ENCODE measurements at places on chromosomes 7 and 10.
A peak's percentile ranks its signal among the peaks of the same experiment; 100 is the strongest.

DNA sequence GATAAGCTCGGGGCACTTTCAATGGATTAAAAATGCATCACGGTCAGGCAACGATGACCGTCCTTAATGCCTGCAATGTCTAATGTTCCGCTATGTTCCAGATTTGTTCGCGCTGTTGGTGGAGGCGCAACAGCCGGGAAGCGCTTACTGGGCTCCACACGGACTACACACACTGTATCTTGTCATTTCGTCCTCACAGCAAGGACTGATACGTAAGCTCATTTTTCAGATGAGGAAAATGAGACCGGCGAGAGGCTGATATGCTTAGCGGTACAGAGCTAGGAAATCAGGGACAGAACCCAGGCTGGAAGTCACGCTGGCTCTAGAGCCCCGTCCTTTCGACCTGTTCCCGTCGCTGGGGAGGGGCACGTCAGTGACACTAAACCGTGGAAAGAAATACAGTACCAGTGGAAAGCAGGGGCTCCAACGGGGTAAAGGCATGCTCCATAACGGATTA lies 670 bp downstream of the TPK1 start:
- peak; percentile 81 for DNase-seq

DNA sequence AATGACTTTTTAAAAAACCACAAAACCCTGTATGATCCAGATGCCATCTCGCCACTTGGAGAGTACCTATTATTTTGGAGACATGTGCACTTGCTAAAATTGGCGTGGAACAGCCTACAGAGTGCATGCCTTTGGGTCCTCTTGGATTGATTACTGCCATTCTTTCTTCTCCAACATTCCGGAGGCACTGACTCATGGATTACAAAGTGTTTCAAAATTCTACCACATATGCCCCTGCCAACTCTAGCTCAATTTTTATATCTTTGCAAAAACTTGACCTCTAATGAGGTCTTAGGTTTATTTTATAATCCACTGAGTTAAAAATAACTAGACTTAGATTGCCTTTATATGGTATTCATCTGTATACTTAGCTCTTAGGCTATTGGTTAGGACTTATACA lies 55.8 kb upstream of the KIF5B start:
- peak; percentile 59 for DNase-seq

GRCh38 chr10:78260141-78260540 lies 226.5 kb downstream of the RPS24 start:
- no peak for DNase-seq

- DNase-seq: no peak
These were observed 194.2 kb downstream of the CAMK1D start for GRCh38 chr10:12543589-12543988.

DNA sequence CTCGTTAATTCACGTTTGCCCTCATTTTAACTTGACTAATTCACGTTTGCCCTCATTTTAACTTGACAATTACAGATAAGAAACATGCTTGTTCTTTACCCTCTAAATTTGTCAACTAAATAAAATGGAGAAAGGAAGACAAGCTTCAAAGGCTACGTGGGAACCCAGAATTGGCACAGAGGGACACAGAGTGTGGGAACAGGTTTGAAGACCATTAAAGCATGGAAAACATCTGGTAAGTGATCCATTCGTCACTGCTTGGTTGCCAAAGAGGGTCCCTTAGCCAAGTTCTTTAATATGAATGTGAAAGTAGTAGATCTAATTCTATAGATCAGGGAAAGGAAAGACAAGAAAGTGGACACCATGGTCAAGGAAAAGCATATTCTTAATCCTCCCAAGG lies 57.2 kb downstream of the ITIH5 start:
- no peak for DNase-seq

DNA sequence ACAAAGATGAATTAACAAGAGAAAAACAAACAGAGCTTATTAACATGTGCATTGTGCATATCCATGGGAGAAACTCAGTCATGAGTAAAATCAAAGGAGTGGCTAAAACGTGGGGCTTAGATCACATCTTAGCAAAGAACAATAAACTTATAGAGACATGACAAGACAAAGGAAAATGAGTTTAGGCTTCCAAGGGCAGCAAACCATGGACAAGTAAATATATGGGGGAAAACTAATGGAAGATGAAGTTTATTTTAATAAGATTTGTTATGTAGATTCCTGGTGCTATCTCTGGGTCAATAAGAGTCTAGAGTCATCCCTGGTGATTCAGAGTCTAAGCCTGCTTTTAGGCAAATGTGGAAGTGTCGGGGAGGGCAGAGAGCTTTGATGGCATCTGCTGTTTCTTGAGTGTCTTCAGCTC lies 87.2 kb upstream of the PLPP4 start:
- no peak for DNase-seq

GRCh38 chr7:100825215-100825671 lies 2.1 kb downstream of the EPHB4 start:
- peak; percentile 62 for DNase-seq

DNA sequence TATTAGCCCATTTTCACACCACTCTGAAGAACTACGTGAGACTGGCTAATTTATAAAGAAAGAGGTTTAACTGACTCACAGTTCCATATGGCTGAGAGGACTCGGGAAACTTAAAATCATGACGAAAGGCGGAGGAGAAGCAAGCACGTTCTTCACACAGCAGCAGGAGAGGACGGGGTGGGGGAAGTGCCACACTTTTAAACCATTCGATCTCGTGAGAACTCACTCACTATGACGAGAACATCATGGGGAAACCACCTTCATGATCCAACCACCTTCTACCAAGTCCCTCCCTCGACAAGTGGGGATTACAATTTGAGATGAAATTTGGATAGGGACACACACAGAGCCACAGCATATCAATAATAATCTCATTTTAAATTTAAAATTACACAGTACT lies 80.2 kb downstream of the VWDE start:
- DNase-seq: no peak
